A673 (cell line): ENCODE measurements at places on chromosomes 4 and X. TPM values are rescaled to one million over a fixed set of nuclear protein-coding genes. Genes with fewer than 3 reads are reported as not detected.

- H3K4me1 ChIP-seq: no peaks in the 10 kb centered on the region
- H3K36me3 ChIP-seq: no peaks in the 10 kb centered on the region
- no peaks in the 10 kb centered on the region for H3K27me3 ChIP-seq
- H3K4me3 ChIP-seq: no peak overlapping the region
- H3K27ac ChIP-seq: no peak overlapping the region
Measured at GRCh38 chr4:57424232-57424897, 314.2 kb upstream of the IGFBP7 start.

DNA sequence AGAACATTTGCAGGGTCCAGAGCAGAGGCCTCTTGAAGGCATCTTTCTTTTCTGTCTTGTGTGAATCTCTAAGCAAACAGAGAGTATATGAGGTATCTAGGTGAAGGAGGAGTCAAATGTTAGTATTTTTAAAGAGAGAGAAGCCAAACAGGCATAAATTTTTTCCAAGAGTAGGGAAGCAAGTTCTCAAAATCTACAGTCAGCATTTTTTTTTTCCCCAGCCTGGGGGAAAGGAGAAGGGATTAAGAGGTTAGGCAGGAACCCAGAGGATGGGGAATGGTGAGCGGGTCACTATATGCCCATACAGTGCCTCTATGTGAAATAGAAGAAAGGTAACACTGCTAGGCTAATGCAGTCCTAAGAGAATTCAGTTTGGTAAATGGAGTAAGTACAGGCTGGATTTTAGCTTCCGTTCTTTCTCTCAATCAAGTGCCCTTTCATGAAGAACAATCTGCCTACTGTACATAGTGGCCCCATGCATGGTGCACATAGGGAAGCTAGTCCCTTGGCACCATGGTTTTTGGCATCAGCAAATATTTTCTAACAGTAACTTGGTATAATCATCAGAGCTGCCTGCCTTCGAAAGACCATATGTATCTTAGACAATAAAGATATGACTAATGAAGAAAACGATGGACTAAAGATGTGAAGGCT, 163.1 kb upstream of the MAB21L2 start:
- no peak for DNase-seq
- H3K4me1 ChIP-seq: no peaks in the 10 kb centered on the region
- no peaks in the 10 kb centered on the region for H3K27me3 ChIP-seq

GRCh38 chr4:83114576-83114975, at the start of gene PLAC8:
Gene PLAC8 (minus strand): TSS chr4:83114729. CDS start chr4:83107921, 6,808 bp downstream.
- DNase-seq: no peak
- H3K27me3 ChIP-seq: no peaks in the 10 kb centered on the region
- H3K27ac ChIP-seq: no peak within 1 kb of the TSS
- no peaks in the 10 kb centered on the region for H3K4me1 ChIP-seq

DNA sequence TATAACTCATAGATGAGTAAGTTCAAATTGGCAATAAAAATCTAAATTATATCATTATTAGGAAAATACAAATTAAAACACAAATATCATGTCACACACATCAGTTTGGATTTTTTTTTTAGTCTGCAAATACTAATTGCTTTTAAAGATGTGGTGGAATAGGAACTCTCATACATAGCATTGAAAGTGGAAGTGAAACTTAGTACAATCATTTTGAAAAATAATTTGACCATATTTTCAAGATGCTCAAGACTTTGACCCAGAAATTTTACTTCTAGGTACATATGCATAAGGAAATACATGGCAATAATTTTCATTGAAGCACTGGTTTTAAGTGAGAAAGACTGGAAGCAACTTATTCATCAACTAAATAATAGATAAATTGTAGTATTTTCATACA, 147.5 kb upstream of the SMIM31 start:
- no peaks in the 10 kb centered on the region for H3K36me3 ChIP-seq
- no peak for DNase-seq
- no peaks in the 10 kb centered on the region for H3K27me3 ChIP-seq

GRCh38 chrX:153407736-153408135, 3.5 kb upstream of the ZFP92 start:
- DNase-seq: no peak
- H3K36me3 ChIP-seq: no peaks in the 10 kb centered on the region
- no peak overlapping the region for H3K27ac ChIP-seq
- H3K27me3 ChIP-seq: no peaks in the 10 kb centered on the region

DNA sequence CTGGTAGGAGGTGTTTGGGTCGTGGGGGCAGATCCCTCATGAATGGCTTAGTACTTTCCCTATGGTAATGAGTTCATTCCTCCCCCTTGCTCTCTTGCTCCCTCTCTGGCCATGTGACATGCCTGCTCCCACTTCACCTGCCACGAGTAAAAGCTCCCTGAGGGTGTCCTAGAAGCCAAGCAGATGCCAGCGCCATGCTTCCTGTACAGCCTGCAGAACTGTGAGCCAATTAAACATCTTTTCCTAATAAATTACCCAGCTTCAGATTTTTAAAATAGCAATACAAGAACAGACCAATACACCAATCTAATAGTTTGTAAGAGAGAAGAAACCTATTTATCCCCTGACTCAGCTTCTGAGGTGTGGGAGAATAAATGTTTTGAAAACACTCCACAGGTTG, 60.5 kb downstream of the FGFBP1 start:
- DNase-seq: no peak
- H3K27ac ChIP-seq: no peak overlapping the region
- H3K36me3 ChIP-seq: no peaks in the 10 kb centered on the region
- H3K4me1 ChIP-seq: no peaks in the 10 kb centered on the region

GRCh38 chr4:144353292-144353691, 212.8 kb upstream of the GYPA start:
- peaks cover 29% of the 10 kb centered on the region for H3K4me1 ChIP-seq
- H3K4me3 ChIP-seq: no peak overlapping the region
- H3K36me3 ChIP-seq: no peaks in the 10 kb centered on the region
- DNase-seq: no peak
- no peak overlapping the region for H3K27ac ChIP-seq
- no peaks in the 10 kb centered on the region for H3K27me3 ChIP-seq

DNA sequence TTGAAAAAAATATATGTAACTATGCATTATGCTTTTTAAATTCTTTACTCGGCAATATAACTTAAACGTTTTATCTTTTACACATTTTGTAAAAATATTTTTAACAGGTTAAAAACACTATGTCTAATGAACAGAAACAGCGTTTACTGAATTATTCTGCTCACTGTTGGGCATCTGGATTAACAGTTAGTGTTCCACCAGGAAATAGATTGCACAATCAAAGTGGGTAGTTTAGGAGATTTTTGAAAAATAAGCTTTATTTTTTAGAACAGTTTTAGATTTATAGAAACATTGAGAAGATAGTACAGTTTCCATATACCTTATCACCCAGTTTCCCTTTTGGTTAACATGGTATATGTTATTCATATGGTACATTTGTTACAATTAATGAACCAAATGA, 63.1 kb upstream of the FREM3 start:
- no peak overlapping the region for H3K27ac ChIP-seq
- DNase-seq: no peak
- H3K4me3 ChIP-seq: no peak overlapping the region
- H3K4me1 ChIP-seq: no peaks in the 10 kb centered on the region
- no peaks in the 10 kb centered on the region for H3K27me3 ChIP-seq

DNA sequence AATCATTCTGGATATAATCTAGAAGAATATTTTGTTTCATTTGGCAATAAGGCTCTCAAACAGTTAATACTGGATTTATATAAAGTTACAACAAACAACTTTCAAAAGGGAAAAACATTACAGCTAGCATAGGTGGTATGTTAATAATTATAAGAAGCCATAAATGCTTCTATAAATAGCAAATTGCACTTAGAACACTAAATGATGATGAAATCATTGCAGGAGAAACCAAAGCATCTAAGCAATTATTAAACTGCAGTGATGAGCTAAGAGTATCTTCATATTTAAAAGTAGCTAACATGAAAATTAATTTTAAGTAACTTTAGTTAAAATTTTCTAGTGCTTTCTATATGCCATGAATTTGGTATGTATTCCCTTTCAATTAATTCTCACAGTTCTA, 189.5 kb downstream of the CENPC start:
- H3K4me3 ChIP-seq: no peak overlapping the region
- DNase-seq: no peak
- no peaks in the 10 kb centered on the region for H3K36me3 ChIP-seq
- H3K27me3 ChIP-seq: no peaks in the 10 kb centered on the region

The FRMD7 gene
- not detected in 2 replicates for total RNA-seq

The CDKN2AIP gene
- 20.6 and 21.9 TPM in 2 replicates for total RNA-seq

The ZMAT1 gene
- total RNA-seq: 1.2 and 2.5 TPM in 2 replicates

The NXF2B gene
- total RNA-seq: not detected in 2 replicates

The ARHGAP36 gene
- not detected in 2 replicates for total RNA-seq

The PRDM8 gene
- total RNA-seq: 0.09 TPM in 1 of 2 replicates, not detected in the other

The ATOH1 gene
- total RNA-seq: not detected in 2 replicates
